Stimulated activated CD8-positive, alpha-beta memory T cell treated with anti-CD3 and anti-CD28 coated beads, Interleukin-4, amount 100 ng/mL, for 4 hours (primary cell): ENCODE measurements at places on chromosomes 11 and 22.

- no peak for DNase-seq
Observed at GRCh38 chr22:21758091-21758864, 22.7 kb upstream of the YPEL1 start.

DNA sequence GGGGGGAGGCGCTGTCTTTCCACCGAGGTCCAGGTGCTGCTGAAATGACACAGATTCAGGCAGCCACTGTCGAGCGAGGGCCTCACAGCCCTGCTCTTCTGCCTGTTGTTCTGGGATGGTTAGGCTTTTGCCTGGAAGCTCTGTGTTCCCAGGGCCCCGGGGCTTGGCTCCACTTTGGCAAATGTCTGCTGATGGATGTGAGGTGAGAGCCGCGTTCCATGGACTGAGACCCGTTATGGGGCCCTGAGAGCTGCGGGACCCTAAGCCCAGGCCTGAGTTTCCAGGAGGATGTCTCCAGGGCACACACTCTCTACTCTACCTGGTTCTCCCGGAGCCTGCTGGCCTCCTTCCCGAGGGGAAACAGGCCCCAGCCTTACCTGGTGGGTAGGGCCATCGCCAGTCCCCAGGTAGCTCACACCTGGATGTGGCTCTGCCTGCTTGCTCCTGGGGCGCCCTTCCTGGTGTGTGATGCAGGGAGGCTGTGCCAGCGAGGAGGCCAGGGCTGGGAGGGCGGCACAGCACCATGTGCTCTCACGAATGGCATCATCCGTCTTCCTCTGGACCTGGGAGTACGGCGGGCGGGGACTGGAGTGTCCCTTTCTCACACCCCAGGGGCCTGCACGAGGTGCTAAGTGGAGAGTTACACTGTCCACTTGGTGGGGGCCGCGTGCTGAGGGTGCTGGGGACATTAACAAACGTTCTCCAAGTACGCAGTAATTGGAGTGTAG, 435.5 kb downstream of the TBC1D22A start:
- DNase-seq: no peak

DNA sequence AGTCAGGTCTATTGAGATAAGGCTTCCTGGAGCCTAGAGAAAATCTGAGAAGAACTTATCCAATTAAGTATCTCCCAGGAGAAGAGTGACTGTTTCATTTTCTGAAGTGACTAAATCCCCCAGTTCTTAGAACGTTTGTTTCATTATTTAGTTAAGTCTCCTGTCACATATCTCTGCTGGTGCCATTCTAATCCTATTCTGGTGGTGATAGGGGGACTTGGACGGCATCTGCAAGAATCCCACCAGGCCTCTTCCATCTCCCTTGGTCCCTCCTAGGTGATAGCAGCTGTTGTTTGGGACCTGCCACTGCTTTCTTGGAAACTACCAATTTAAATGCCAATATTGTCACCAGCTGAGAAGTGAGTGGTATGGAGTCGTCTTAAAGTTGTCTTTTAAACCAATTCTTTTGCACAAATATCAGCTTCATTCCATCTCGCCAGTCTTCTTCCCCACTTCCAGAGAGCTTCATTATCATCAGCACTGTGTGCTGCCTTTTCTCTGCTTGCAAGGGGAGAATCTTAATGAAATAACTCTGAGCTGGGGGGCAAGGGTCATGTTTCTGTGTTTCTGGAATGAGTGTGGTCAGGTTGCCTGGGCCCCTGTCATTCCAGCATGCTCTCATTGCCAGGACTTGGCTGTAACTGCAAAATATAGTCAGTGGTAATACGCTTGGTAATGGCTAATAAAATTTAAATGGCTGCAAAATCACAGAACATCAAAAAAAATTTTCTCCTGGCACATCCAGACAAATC, 104.8 kb downstream of the LDLRAD3 start:
- no peak for DNase-seq

DNA sequence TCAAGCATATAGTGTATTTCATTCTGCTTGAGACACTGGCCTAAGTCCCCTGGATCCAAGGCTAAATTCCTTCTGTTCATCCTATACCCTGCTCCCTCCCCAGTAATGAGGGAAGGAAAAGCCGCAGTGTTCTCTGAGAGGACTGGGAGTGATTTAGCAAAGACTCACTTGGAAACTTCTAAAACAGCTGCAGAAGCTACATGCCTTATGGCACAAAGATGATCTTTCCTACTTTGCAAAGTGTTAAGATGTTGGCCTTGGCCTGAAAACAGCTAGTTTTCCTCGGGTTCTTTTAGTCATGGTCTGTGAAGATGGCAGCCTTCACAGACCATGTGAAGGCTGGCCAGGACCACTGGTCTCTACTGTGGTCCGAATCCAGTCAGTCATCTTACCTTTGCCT, 65.7 kb downstream of the ABTB2 start:
- DNase-seq: no peak

- DNase-seq: no peak
Observed at GRCh38 chr11:84720706-84721402, 906.3 kb downstream of the DLG2 start.

DNA sequence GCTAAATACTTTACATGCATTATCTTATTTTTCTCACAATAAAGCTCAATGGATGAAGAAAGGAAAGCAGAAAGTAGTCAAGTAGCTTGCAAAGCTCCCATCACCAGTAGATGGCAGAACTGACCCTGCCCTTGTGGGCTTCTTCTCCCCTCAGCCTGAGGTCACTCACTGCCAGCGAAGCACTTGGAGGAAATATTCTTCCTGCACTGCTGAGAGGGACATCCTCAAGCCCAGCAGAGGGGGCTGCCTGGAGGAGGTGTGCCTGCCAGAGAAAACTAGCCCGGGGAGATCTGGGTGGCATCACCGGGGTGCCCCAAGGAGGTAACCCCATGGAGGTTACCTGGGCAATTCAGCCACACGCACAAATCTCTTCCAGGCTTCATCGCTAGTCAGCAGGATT, 6.6 kb downstream of the APOL4 start:
- no peak for DNase-seq

- no peak for DNase-seq
Observed at GRCh38 chr11:58744988-58745704, 13.4 kb upstream of the GLYAT start.

- DNase-seq: no peak
Observed at GRCh38 chr11:75480185-75481175, 45.3 kb downstream of the GDPD5 start.

DNA sequence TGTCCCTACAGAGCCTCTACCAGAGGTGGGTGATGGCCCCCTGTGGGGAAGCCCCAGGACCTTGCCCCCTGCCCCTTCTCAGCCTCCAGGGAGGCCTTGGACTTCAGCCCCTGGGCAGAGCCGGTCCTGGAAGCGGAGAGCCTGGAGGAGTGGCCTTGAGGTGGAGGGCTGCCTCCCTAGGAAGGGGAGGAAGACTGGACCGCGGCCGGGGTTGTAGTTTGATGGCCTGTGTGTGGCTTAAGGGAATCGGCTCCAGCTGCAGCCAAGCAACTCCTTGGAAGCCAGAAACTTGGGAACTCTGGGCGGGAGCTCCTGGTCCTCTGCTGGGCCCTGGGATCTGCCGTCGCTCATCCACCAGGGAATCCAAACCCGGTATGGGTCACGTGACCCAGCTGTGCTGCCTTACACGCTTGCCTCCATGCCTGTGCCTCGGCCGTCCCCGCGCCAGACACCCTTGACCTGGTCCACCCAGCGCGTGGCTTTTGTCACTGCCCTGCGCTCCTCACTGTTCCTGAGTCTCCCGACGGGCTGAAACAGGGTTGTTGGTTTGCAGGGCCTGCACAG, 23.5 kb upstream of the ARHGAP8 start:
- DNase-seq: no peak

- no peak for DNase-seq
Observed at GRCh38 chr11:68956142-68956541, 24.6 kb downstream of the MRGPRD start.
